ENCODE measurements at places on chromosomes 1 and 21. TPM values are rescaled to one million over a fixed set of nuclear protein-coding genes. Genes with fewer than 3 reads are reported as not detected.

- no peak for DNase-seq
Observed at GRCh38 chr21:39628385-39628784, 15.6 kb downstream of the B3GALT5 start.

GRCh38 chr1:84800090-84801073 lies 92.6 kb downstream of the LPAR3 start:
- DNase-seq = no peak

- no peak for DNase-seq
Observed at GRCh38 chr1:51044199-51044598, 57.8 kb upstream of the C1orf185 start.

DNA sequence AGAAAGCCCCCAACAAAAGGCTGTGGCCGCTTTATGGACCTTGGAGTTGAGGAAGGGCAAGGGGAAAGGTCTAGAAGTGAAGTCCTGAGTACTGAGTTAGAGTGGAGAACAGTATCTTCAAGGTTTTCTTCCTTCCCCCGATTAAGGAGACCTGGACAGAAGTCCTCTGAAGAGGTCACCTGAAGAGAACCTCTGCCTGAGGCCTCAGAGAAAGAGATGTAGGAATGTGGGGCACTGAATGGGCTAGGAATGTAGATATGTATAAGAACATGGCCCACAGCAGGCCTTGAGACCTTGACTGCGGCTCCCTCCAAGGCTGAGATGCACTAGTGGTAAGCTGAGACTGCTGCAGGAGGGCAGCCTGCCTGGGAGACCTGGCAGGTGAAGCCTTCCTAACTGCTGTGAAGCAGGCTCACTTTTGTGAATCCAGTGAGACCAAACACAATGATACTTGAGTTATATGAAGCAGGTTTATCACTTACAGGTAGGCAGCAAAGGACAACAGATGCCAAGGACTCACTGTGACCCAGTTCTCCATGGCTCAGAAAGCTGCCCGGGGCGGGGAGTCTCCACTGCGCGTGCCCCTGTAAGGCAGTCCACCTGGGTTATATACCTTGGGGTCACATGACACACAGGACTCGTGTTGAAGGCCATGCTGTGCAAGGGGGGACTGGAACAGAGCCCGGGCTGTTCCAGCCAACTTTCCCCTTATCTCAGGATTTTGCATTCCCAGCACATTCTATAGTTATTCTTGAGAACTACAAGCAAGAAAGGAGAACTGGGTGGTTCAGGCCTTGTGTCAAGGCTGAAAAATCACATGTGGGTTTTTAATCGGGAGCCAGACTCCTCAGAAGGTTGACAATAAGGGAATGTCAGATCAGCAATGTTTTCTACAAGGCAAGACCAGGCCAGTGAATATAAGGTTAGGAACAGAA lies 78.8 kb upstream of the PPM1J start:
- no peak for DNase-seq

- DNase-seq = no peak
Observed at GRCh38 chr21:25709684-25710265, 24.9 kb downstream of the ATP5PF start.

DNA sequence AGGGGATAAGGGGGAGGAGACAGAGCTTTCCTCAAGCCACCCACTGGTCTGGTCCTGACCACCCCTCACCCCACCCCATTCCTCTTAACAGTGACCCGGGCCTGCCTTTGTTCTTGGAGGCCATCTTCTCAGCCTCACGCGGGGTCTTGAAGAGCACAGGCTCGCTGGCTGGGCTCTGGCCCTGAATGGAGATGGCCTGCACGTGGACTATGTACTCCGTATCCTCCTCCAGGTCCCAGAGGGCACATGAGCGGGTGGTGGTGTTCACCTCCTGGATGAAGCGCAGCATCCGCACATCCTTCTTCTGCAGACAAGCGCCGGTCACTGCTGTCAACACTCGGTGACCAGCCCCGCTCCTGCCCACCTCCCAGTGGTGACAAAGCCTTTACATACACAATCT lies 2.6 kb downstream of the FNDC5 start:
- no peak for DNase-seq

GRCh38 chr1:106960412-106960811 lies 96.1 kb upstream of the PRMT6 start:
- DNase-seq = no peak

- no peak for DNase-seq
Observed at GRCh38 chr21:15122241-15122640, 57.4 kb upstream of the NRIP1 start.

DNA sequence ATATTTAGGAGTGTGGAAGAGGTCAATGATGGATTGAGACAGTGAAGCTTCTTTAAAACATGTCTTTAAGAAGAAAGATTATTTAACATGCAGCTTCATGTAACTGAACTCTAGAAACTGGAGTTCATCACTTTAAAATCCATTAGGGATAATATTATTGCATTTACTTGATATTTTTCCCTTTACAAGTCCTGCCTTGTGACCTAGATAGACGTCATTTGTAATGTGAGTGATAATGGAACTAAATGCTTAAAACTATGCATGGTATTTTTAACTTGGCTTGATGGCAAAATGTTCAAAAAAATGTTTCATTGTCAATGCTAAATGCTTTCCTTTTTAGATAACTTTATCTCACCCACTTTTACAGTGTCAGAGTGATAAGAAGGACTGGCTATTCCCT lies 723.7 kb downstream of the RWDD3 start:
- no peak for DNase-seq

DNA sequence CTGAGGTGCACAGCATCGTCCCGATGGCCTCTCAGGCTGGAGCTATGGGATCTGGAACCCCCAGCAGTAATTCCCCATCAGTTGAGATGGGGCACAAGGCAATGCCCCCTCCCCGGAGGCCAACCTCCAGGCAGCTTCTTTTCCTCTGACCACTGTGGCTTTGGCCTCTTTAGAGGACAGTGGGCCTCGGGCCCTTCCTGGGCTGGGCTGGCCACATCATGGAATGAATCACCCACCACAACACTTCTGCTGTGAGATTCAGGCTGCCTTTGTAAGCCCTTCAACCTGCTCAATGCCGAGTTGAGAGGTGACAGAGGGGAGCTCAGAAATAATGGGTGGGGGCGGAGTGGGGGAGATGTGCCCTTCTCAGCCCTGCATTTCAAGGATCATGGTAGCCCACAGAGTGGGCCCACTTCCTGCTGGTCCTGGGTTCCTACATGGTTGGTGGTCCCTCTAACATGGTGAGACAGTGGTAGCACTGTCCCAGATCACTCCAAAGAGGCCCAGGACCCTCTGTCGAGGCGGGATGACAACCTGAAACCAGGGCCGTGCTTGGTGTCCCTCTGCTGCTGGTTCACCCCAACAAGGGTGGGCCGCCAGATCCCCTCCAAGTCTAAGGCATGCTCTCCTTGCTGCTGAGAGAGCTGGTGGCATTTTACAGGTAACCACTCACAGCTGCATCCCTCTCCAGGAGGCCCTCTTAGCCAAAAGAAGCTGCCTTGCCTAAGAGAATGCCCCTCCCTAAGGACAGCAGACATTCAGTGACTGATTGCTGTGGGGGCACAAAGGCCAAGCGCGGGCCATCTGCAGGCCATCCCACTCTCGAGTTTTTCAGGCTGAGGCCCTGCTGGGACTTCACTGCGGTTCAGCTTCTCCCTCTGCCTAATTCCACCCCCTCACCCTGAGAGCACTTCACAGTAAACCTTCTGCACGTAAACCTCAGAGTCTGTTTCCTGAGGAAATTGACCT lies 29.7 kb upstream of the EVA1B start:
- DNase-seq = no peak

DNA sequence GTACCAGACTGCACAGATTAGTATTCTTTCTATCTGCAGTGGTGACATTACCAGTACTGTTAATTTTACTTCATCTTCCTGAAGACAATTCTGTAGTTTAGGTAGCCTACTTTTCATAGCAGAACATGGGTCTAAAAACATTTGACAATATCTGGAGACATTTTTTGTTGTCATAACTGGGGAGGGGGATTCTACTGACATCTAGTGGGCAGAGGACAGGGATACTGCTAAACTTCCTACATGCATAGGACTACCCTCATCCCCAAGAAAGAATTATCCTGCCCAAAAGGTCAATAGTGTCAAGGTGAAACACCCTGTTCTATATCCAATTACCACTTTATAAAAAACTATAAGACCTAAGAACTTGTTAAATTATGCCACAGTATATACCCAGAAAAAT lies 3.4 kb upstream of the ARHGAP29 start:
- DNase-seq = no peak

DNA sequence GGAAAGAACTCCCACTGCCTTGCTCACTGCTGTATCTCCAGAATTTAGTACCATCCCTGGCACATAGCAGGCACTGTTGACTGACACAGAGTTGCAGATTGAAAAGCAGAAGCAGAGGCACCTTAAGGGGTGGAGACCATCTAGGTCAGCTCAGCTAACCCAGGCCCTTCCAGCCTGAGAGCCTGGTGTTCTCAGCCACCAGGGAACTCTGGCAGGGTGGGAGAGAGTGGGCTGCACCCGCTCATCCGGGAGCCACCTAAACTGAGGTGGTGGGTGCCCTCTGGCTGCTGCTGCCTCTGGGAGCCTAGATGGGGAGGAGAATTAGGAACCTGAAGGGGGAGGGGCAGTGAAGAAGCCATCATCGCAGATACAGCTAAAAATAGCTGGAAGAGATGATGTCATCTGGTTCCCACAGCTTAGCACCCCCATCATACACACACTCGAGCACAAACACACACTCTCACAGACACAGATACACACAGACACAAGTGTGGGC lies 1.5 kb upstream of the TSPAN1 start:
- DNase-seq = no peak

OR2L13 gene
- not detected for total RNA-seq

SLFNL1 gene
- 0.14 TPM for total RNA-seq

FAM72C gene
- total RNA-seq = 16.9 TPM

DYNLT5 gene
- not detected for total RNA-seq

ATAD3C gene
- total RNA-seq = 0.62 TPM

C1orf56 gene
- total RNA-seq = 2.2 TPM

AMPD1 gene
- total RNA-seq = not detected

MYBPH gene
- total RNA-seq = not detected

SPRR2F gene
- total RNA-seq = not detected

RIT1 gene
- 27.0 TPM for total RNA-seq

FCRL2 gene
- not detected for total RNA-seq

ARHGAP30 gene
- total RNA-seq = 170 TPM

S100A4 gene
- 181 TPM for total RNA-seq

Data from activated T-helper 2 cell treated with anti-CD3 and anti-CD28 coated beads, Interferon-gamma antibody, Interleukin-2, Interleukin-4, amounts not matched to agents 10 μg/mL and 5 μg/mL and 100 μg/mL, durations not matched to agents 14 hours and 24 hours and 36 hours (primary cell).